CD4-positive, alpha-beta T cell treated with Interleukin-2 at 100 ng/mL for 4 hours (primary cell): ENCODE measurements at places on chromosomes 7 and 10.

DNA sequence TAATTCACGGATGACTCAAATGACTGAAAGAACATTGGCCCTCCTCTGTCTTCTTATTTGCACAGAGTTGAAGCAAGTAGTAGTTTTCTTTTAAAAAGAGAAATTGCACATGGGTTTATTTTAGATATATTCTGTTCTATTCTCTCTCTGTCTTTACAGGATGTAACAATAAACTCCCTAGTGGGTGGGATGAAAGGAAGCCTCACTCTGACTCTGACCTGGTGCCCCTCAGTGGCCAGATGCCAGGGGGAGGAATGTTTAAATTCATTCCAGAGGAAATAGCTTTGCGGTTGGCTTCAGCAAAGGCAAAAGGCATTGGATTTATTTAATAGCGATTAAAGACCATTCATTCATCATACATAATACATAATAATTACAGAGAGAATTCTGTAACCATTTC lies 156.4 kb upstream of the MTPN start:
- DNase-seq, result no peak

DNA sequence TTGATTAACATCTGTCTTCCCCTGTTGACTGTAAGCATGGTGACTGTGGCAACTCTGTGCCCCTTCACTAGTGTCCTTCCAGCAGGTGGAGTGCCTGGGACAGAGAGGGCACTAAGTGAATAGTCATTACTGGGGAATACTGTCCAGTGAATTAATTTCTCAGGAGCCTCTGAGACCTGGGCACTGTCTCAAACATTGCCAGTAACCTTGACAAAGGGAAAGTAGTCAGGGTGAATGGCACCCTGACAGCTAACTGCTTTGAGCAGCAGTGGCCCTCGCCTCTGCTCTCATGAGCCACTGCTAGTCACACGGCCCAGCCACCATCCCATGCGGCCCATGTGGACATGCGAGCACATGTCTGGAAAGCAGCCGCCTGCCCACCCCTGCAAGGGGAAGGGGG lies 13.1 kb upstream of the GRB10 start:
- no peak for DNase-seq

DNA sequence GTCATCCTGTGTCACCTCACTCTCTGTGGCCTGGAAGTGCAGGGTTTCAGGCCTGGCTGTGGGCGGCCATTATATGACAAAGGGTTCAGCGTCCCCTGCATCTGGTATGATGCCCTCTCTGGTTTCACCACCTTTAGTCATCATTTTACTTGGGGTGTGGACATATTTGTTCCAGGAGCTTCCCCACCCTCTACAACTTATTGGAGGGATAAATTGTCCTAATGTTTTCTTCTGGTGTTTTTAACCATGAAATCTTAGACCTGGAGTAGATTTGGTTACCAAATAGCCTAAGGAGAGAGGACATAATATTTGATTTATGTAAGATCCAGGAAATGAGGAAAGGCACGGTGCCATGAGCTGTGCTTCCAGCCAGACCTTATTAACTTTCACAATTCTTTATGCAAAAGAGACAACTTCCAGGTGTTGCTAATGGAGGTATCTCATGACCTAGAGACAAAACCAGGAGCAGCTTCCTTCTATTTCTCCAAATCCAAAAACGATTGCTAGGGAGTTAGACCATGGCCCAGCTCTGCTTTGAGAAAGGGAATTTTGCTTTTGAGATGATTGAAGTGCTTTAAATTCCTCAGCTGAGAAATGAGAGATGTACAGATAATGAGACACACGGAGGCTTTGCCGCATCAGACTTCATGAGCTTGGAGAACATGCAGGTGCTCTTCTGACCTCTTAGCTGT lies 20.9 kb downstream of the WBP1L start:
- DNase-seq, result no peak

GRCh38 chr7:152899548-152900109 lies 140.1 kb downstream of the ACTR3B start:
- no peak for DNase-seq

DNA sequence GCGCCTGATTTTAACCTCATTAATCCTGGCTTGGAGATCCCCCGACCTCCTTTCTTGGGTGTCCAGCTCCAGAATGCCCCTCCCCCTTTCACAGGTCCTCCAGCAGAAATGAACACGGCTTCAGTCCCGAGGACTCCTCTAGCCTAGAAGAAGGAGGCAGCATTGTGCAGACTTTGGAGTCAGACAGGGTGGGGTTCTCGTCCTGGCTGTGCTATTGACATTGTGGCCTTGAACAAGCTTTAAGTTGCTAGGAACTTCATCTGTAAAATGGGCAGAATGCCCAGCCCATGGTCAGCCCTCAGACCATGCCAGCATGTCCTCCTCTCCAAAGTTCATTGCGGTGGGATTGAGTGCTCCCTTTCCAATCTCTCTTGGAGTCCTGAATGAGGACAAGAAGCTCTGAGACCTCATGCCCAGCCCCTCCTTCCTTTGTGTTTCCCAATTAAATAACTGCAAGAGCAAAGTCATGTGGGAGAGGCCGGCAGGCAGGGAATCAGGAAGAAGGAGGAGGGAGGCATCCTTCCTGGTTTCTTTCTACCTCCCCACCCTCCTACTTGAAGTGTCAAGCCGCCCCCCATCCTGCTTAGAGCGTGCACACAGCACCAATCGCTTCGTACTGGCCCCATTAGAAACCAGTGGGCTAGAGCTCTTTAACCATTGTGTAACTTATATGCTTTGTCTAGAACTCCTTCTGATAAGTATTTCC lies 86.4 kb downstream of the RBM20 start:
- no peak for DNase-seq

DNA sequence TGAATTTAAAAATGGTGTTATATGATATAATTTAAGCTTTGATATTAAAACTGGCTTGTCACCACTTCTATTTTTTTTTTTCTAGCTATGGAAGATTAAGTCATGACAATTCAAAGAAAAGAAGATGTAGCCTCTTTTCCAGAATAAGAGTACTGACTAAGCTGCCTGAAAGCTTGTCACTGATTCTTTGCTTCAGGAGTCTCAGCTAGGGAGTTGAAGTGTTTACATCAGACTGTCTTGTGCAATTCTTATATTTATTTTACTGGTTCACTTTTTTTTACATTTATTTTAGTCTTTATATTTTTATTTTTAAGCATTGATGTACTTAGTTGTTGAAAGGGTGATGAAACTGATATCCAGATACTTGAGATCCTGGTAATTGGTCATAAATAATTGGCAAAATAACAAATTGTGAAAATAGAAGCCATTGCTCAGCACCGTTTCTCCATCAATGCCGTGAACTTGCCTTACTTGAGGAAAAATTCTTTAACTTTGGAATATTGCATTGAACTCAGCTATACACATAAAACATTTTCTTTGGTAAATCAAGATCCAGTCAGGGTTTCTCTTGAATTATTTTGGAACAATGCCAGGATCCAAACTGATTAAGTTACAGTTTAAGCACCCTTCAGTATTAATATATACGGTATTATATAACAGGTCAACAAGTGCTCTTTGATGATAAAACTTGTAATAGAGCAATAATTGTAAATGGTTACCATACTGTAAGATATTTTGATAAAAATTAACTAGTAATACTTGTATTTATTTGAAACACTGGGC lies 156.4 kb downstream of the PHTF2 start:
- no peak for DNase-seq

- DNase-seq, result peak; percentile 95
These were observed 17.7 kb downstream of the ADAM8 start for GRCh38 chr10:133258818-133259601.

GRCh38 chr7:8212638-8213037 lies 49.3 kb downstream of the ICA1 start:
- DNase-seq, result no peak
